ENCODE measurements at places on chromosomes 6 and 20.

DNA sequence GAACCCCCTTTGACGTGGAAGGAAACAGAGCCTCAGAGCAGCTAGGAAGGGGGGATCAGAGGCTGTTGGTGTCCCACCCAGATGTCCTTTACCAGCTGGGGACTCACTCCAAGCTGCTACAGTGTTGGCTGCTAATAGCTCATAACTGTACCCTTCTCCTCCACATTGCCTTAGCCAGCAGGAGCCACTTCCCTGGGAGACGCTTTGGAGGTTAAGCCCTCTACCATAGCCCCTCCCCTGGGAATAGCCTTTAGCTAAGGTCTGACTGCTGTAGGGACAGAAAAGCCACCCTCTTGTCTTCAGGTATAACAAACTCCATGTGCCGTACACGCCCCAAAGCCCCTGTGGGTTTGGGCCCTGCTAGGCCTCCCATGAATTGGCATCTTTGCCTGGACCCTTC lies 238.6 kb downstream of the LRFN2 start:
- DNase-seq, result no peak

- no peak for DNase-seq
These were observed 149.9 kb downstream of the GPX5 start for GRCh38 chr6:28675600-28675999.

GRCh38 chr6:79947191-79948186 lies at the start of gene ELOVL4:
ELOVL4 (minus strand) TSS chr6:79947553; CDS start chr6:79947279, 274 bp downstream.
- peak; percentile 89 for DNase-seq

DNA sequence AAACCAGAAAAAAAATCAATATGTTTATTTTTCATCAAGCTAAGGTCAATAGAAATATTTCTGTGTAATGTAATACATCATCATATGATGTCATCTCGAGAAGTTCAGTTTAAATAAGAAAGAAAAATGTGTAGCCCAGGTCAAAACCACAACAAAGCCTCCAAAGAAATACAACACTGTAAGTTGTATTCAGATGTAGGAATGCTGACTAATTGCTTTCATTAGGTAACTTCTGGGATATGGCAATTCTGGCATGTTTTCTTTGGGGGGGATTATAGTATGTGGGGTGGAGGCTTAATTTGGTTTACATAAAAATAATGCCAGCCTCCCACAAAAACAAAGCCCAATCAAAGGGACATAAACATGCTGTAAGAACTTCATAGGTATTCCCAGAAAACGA lies 881.8 kb upstream of the CITED2 start:
- DNase-seq, result no peak

All from HAP-1 (cell line).